ENCODE measurements at places on chromosomes 7 and 10.

- DNase-seq, result no peak
These were observed 83.5 kb upstream of the INSIG1 start for GRCh38 chr7:155213955-155214740.

DNA sequence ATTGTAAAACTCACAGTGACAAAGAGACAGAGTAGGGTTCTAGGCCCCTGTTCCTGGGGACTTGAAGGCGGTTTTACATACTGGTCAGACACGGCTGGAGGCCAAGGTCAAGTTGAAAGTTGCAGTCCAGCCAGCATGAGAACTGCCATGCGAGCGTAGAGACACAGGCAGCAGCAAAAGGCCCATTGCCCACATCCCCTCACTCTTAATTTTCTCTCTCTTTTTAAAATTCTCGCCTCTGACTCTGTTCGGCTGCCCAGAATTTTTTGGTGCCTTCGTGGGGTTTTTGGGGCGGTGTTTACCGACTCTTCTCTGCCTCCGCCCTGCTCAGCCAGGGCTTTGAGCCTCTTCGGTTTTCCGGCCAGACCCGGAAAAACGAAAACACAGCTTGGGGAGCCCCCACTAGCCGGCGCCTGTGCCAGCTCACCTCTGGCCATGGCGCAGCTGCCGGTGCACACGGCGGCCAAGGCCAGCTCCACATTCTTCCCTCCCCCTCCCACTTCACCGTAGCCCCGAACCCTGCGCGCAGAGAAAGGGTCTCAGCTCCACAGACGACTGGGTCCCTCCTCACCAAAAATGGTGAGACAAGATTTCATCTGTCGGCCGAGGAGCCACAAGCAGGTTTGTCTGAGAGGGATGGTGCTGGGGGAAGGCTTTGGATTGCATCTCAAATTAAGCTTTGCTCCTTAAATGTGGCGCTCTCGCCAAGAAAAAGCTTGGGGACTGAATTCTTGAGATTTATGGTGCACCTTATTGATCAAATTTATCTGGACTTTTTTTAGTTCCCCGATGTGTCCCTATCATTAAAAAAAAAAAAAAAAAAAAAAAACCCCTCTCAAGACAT, 2.3 kb upstream of the HOXA13 start:
- DNase-seq, result no peak

DNA sequence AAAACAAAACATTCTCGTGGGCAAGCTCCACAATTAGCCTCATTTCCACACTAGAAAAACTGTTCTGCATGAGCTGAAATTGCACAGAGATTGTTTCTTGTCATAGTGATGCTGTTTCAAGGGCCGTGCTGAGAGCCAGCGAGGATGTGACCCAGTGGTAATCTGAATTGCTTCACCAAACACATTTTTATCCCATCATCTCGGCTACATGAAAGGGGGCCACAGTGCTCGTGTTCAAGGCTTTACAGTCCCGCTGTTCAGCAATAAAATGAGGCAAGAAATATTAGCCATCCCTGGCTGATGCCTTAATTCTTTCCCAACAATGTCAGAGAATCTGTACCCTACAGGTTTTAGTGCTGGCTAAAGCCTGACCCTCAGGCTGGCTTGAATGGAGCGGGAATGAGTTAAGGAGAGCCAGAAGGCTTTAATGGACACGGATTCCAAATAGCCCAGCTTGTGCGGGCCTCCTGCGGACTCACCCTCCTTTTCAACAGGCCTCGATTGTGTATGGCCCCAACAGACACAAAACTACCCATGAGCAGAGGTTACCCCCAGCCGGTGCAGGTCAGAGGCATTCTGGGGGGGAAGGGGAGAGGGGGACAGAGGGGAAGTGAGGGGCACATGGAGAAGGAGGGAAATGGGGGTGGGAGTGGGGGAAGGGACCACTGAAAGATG, 2.0 kb upstream of the GDF10 start:
- no peak for DNase-seq

DNA sequence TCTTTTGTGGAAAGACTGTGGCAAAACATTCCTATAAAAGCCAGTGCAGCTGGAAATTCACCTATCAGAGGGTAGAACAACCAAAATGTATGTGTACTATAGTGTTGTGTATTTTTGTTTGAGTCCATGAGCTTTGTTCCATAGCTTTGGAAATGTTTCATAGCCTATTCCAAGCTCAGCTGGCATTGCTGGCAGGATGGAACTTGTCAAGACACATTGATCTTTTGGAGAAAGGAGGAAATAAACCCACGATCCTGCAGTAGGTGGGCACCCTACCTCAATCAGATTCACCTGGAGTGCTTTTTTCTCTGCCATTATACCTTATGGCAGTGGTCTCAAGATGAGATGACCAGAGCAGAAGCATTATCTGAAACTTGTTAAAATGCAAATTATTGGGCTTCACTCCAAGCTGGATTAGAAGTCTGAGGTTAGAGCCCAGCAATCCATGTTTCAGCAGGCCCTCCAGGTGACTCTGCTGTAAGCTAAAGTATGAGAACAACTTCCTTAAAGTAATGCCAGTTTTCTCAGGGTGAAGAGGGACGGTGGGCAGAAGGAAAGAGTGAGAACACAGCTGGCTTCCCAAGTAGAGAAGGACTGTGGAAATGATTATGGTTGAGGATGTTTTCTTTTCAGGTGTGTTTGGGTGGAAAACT, 30.3 kb upstream of the CDK1 start:
- no peak for DNase-seq

DNA sequence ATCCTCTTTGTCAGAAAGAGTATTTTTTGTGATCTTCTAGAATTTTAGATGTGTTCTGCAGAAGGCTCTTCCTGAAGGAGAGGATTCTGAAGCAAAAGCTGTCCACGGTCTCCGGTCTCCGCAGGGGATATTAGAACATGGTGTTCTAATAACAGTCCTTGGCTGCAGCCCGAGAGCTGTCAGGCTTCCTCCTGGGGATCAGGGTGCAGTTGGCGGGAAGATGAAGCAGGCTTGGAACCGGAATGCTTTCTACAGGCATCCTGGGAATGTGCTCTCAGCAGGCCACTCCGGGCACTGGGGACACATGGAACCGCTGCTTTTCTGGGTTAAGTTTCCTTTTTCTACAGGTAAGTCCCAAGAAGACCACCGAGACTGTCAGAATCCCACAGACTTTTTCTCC, 118.6 kb upstream of the PARD3 start:
- DNase-seq, result no peak

DNA sequence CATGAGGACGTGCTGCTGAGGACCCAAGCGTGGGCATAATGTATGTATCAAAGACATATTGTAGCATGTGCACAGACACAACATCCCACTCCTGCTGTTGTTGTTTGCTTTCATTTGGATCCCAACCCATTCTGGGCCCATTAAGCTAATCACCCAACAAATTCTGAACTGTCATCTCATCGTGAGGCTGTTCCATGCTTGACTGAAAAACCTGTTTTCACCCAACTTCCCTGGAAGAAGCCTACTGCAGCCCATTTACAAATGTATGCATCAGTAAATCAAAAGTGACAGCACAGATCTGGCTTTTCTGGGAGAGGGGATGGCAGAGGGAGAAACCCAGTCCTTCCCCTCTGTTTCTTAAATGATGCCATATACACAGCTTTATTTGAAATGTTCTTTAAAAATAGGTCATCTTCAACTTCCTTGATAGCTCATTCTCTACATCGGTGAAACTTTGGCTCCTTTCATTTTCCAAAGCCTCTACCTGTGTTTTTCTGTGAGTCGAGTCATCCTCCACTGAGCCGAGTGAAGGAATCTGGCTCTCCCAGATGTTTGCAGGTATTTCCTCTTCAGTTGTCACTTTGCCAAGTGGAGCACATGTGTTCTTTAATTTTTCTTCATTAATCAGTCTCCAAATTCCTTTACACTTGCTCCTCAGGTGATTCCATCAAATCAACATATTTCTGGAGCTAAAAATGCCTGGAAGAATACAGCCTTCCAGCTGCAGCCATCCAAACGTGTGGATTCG, 151.8 kb downstream of the CHN2 start:
- DNase-seq, result no peak

GRCh38 chr10:79381804-79382221, 34.5 kb downstream of the PPIF start:
- no peak for DNase-seq

DNA sequence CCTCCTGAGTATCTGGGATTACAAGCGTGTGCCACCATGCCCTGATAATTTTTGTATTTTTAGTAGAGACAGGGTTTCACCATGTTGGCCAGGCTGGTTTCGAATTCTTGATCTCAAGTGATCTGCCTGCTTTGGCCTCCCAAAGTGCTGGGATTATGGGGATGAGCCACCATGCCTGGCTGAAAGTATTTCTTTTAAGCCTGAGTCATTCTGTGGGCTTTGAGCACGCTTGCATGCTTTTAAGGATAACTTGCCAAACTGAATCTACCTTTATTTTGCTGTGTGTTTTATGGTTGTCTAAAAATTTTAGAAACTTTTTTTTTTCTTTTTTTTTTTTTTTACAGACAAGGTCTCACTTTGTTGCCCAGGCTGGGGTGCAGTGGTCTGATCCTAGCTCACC, 33.2 kb downstream of the CNNM2 start:
- DNase-seq, result no peak

DNA sequence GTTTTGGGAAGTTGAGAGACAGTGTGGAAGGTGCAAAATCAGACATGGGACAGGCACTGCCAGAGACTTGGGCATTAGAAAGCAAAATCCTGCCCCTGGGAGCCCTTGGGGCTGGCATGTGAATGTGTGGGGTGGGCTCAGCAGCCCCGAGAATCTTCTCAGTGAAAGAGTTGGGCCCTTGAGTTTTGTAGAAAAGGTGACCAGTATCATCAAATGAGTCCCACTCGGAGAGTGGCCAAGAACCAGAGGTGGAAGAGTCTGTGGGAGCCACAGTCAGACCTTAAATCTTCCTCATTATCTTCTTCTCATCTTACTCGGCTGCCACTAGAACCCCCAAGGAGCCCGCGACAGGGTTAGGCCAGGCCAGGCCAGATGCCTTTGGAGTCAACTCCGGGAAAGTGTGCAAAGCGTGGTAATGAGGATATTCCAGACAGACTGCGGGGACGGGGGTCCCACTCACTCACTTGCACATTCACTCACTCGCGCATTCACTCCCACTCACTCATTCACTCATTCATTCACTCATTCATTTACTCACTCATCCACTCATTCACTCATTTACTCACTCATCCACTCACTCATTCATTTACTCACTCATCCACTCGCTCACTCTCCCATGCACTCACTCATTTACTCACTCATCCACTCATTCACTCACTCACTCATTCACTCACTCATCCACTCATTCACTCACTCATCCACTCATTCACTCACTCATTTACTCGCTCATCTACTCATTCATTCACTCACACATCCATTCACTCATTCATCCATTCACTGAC, 74.9 kb downstream of the CARD11 start:
- DNase-seq, result no peak

DNA sequence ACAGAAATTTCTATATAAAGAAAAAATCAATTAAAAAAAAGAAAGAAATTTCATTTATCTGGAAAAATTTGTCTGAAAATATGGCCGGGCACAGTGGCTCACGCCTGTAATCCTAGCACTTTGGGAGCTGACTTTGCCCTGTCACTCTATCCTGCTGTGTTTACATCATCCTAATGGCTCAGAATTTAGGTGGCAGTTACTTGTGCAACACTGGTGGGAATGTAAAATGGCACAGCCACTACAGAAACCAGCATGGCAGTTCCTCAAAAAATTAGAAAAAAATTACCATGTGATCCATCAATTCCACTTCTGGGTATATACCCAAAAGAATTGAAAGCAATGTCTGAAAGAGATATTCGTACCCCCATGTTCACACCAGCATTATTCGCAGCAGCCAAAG, 405.2 kb upstream of the AUTS2 start:
- no peak for DNase-seq

Measured in stimulated activated CD4-positive, alpha-beta T cell treated with anti-CD3 and anti-CD28 coated beads, Interleukin-4, amount 100 ng/mL, for 1 hour (primary cell).